ENCODE measurements at places on chromosomes 11 and 22. TPM values are rescaled to one million over a fixed set of nuclear protein-coding genes. Genes with fewer than 3 reads are reported as not detected.

CHRM1 gene
- total RNA-seq: not detected

TIMM10 gene
- 33.2 TPM for total RNA-seq

GAB4 gene
- total RNA-seq: not detected

C11orf97 gene
- total RNA-seq: not detected

TPST2 gene
- total RNA-seq: 40.6 TPM

CBLIF gene
- not detected for total RNA-seq

PCSK7 gene
- total RNA-seq: 368 TPM

PGR gene
- not detected for total RNA-seq

OR10A2 gene
- total RNA-seq: not detected

OR4S2 gene
- total RNA-seq: not detected

Measured in T-cell (primary cell).